CD4-positive, alpha-beta T cell treated with Interleukin-2 at 100 ng/mL for 4 hours (primary cell): ENCODE measurements at places on chromosomes 7 and 10.

GRCh38 chr7:38220452-38220851, 42.4 kb downstream of the STARD3NL start:
- DNase-seq = peak; percentile 57

- peak; percentile 2 for DNase-seq
These were observed 50.7 kb downstream of the PDGFA start for GRCh38 chr7:468681-469562.

DNA sequence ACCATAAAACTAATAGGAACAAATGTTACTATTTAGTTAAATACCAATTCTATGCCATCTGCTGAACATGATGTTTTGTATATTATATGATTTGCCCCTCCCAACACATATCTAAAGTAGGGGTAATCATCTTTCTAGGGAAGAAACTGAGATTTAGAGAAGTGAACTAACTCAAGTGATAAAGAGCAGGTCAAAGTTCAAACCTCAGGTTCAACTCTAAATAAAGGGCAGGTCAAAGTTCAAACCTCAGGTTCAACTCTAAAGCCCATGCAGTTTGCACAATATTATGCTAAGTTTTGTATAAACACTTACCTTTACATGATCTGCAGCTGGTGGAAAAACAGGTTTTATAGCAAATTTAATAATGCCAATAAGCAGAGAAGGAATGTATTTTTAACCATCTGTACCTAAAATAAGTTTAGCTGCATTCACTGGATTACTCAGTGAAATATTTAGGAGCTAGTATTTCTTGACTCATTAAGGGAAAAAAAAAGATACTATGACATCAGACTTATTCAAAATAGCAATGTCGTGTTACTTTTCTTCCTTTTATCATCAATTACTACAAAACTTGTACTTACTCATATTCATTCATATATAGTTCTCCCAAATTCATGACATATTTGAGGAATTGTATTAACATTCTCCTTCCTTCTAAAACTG, 1194.3 kb upstream of the CELF2 start:
- DNase-seq = no peak

GRCh38 chr7:55502124-55502857, 70.0 kb downstream of the VOPP1 start:
- no peak for DNase-seq

DNA sequence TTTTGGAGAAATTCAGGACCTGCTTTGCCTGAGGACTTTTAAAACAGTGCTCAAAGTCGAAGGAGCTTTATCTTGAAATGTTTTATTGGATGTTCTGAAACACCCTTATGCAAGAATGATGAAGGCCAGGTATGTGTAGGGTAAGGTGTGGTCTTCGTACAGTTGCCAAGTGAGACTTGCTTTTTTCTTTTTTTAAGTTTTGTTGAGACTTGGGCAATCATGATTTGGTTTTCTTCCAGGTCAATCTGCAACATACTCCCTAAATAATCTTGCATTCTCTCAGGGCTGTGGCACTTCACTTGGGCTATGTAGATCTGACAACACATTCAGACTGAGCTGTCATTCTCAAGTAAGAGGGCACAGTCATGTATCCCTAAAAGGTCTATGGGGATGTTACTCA, 75.0 kb downstream of the GATA3 start:
- no peak for DNase-seq

DNA sequence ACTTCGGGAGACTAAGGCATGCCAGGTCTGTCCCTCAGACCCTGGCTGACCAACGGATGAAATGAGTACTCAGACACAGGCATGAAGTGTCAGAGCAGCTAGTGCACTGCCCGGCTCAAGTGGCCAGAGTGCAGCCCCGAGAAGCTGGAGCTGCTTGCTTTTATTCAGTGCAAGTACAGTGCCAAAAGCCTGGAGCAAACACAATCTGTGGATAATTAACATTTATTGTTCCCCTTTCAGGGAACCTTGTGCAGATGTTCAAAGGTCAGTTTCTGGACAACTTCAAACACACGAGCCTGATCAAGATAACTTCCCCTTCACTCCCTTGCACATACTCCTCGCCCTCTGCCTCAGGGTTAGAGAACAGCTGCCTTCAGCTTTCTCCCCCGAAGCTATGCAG, 7.9 kb upstream of the ATE1 start:
- DNase-seq = no peak

- DNase-seq = no peak
These were observed 81.6 kb downstream of the ARHGAP22 start for GRCh38 chr10:48523212-48523819.

DNA sequence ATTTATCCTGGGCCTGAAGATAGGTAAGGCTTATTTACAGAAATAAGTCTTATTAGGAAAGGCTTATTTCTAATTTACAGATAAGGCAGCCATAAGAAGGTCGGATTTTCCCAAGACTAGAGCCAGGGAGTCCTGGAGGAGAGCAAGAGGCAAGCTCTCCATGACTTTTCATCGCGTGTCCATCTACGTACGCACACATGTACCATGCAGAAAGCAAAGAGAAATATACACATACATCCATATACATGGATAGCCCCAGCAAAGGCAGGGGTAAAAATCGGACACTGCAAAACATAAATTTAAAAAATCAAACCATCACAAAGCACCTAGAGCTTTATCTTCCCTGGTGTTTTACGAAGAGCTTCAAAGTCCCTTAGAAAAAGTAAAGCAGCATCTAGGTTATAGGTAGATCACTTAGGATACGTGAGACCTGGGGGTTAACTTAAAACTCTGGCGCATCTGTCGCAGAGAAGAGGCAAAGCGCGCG, 25.8 kb upstream of the ZRANB1 start:
- DNase-seq = no peak

DNA sequence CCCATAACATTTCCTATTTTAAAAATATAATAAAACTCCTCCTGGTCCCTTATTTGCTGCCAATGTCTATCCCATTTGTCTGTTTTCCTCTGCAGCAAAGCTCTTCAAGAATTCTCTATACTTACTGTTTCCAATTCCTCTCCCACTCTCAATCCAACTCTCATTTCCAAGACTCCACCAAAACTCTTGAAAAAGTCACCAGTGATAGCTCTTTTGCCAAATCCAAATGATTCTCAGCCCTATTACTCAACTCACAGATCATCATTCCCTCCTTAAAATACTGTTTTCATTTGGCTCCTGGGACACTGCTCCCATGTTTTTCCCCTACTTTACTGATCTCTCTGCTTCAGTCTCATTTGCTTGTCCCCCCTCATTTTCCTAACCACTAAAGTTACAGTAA, 139.4 kb downstream of the HIBADH start:
- DNase-seq = no peak

DNA sequence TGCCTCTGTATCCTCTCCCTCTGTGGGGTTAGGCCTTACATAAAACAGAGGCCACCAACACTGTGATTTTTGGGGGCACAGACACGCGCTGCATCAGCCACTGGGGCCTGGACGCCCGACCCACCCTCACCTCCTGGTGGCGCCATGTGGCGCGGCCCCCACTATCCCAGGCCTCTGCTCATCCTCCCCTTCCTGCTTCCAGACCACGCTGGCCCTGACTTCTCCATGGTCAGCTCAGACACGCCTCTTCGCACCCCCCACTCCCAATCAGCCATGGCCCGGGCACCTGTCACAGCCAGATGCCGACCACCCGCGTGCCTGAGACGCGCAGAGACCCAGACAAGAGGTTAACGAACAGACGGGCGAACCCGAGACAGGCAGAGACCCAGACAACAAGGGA, 263.9 kb downstream of the ELFN1 start:
- no peak for DNase-seq

GRCh38 chr7:28149291-28150101, 31.1 kb downstream of the JAZF1 start:
- DNase-seq = no peak

DNA sequence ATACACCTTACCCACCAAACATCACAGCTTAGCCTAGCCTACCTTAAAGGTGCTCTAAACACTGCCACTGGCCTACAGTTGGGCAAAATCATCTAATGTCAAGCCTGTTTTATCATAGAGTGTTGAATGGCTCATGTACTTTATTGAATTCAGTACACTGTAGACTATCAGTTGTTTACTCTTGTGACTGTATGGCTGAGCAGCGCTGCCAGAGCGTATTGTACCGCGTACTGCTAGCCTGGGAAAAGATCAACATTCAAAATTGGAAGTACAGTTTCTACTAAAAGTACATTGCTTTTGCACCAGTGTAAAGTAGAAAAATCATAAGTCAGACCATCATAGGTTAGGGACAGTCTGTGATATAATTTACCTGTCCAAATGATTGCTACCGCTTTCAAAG, 226.8 kb downstream of the PRPF18 start:
- DNase-seq = no peak

GRCh38 chr10:3295582-3296151, 123.1 kb upstream of the PITRM1 start:
- DNase-seq = no peak

DNA sequence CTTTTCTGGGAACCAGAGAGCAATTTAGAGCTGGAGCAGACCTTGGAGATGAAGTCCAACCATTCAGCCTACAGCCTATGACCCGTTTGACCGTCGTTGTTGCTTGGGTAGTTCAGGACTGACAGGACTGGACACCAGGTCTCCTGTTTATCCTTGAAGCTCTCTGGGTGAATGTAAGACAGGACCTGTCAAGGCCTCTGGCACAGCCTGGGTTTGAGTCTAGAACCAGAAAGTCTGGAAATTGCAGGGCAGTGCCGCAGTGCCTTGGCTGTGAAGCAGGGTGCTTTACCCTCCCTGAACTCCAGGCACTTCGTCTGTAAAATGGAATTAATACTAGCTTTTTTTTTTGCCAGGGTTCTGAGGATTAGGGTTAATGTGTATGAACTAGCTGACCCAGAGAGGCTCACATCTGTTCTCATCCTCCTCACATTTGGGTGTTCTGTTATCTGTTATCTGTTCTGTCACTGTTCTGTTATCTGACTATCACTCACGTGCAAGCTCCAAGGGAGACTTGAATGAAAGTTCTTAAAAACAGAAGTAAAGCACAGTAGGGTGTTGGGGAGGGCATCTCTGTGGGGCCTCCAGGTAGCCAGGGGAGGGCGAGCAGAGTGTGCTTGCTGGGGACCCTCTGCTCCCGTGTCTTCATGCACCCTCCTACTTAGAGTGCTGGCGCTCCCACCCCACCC, 9.9 kb downstream of the BLVRA start:
- no peak for DNase-seq

- DNase-seq = peak; percentile 5
These were observed 45.5 kb upstream of the SLC29A4 start for GRCh38 chr7:5237286-5237685.

DNA sequence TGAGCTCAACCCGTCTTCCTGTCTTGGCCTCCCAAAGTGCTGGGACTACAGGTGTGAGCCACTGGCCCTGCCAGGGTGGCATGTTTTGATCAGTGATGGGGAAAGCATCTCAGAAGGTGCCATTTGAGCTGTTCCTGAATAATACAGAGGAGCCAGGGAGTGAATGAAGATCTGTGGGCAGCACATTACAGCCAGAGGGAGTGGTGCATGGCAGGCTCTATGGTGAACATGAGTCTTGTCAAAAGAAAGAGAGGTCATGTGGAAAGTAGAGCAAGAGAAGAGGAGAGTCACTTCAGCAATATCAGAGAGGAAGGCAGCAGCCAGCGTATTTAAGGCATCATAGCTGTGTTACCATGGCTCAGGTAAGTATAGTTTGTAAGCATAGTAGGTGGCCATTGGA, 275.7 kb upstream of the LRGUK start:
- no peak for DNase-seq

GRCh38 chr10:112519133-112519761, 72.2 kb downstream of the VTI1A start:
- DNase-seq = peak; percentile 30

DNA sequence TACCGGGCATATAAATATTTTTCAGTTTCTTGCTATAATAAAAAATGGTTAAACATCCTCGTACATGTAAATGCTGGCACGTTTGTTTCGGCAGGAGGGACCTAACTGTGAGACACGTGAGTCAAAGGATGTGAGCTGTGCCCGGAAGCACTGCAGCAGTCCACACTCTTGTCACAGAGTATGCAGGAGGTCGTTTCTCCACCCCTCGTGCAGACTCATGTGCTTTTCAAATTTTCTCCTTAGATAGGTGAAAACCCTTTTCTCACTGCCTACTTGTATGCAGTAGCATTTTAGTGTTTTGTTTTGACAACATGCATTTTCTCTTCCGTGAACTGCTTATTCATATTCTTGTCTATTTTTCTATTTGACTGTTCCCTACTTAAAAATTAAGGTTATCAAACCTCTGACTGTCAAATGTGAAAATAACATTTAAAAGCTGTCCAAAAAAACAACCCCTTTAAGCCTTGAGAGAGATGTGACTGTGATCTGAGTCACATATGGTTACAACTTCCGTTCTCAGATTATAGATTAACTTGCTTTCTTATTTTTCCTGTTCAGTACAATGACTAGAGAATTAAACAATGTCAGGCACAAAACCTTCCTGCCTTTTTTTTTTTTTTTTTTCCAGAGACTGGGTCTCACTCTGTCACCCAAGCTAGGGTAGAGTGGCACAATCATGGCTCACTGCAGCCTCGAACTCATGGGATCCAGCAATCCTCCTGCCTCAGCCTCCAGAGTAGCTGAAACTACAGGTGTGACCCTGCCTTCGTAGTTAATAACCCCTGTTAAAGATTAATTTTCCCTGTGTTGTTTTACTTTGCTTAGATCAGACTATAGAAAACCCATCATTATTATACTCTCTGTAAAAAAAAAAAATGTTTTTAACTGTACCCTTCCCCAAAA, 45.1 kb downstream of the DPY19L1 start:
- peak; percentile 68 for DNase-seq

DNA sequence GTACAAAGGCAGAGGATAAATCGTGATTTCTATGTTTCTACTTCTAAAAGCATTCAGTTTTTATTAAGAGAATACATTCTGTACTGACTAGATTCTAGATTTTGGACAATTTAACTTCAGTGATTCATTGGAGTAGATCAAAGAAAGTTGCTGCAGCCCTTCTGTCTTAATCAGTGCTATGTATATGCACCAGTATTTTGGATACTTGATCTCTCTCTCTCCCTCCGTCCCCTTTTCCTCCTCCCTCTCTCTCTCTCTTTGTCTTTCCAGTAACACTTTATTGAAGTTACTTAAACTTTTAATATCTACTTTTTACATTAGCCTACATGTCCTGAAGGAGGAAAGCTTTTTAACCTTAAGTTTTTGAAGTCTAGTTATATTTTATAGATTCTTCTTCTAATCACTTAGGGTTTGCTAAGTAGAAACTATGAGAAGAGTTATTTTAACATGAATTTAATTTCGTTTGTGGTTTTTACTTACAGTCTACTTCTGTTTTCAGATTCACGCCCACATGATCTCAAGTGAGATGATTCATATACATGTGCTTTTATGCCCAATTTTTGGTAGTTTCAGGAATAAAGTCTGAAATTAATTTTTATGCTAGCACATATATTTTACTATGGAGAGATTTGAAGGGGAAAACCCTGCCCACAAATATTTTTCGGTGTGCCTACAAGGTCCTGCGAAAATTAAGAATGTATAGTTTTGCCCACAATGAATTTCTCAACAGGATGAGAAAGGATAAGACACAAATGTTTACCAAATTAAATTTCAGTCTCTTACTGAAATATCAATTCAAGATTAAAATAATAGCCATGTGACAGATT, 9.1 kb downstream of the MDFIC start:
- DNase-seq = peak; percentile 49
